ENCODE measurements at places on chromosomes 5 and 9. TPM values are rescaled to one million over a fixed set of nuclear protein-coding genes. Genes with fewer than 3 reads are reported as not detected.

CEL gene
- polyA plus RNA-seq: 1.8 TPM

FAM221B gene
- polyA plus RNA-seq: 1.0 TPM

TXN gene
- polyA plus RNA-seq: 161 TPM

IFNK gene
- not detected for polyA plus RNA-seq

HSPA4 gene
- polyA plus RNA-seq: 93.0 TPM

GDNF gene
- not detected for polyA plus RNA-seq

IL9 gene
- not detected for polyA plus RNA-seq

ADAMTS2 gene
- polyA plus RNA-seq: 31.4 TPM

FBXW2 gene
- polyA plus RNA-seq: 51.5 TPM

WHRN gene
- 9.1 TPM for polyA plus RNA-seq

CHSY3 gene
- 7.2 TPM for polyA plus RNA-seq

DNA sequence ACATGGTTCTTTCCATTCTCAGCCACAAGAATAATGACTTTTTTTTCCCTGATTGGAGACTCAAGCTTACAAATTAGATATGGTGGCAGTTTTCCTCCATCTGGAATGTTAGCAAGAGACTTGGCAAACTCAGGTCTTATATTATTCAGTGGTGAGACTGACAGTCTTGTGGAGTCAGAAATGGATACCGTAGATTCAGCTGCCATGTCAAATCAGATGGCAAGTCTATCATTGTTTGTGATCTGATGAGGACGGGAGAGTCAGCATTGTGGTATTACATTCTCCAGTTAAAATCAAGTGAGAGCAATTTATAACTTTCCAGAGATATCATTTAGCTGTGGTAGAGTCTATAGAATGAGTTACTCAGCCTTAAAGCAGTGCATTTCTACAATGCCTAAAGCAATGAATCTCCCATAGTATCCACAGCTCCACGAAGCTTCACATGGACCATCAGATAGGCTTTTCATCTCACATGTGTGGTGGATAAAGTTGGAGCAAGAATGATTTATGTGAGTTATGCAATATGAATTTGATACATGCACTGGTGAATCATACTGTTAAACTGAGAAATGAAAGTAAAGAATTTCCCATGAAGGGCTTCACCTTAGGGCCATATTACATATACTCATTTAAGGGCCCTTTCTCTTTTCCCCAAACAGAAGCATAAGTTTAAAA lies 430.6 kb downstream of the ZNF608 start:
- no peak for DNase-seq

DNA sequence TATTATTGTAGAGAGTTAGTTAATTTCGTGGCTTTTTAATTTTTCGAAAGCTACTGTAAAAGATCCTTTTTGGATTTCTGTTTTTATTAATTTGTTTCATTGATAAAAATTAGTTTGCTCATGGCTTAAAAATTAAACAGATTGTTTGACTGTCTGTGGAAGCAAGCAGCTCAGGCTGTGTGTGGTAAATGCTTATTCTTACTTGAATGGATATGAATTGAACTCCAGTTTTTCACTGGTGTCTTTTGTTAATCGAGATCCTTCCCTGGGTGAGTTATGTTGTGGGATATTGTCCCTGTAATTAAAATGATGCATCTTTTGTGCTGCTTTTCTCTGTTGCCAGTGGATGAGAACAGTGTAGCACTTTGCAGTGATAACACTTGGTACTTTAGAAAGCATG lies 75.3 kb downstream of the PIK3R1 start:
- DNase-seq: no peak

GRCh38 chr9:116300360-116300870 lies 146.8 kb downstream of the PAPPA start:
- no peak for DNase-seq

GRCh38 chr5:9850456-9850855 lies 220.3 kb upstream of the TAS2R1 start:
- no peak for DNase-seq

- DNase-seq: no peak
Measured at GRCh38 chr5:123496892-123497291, 15.1 kb upstream of the CSNK1G3 start.

DNA sequence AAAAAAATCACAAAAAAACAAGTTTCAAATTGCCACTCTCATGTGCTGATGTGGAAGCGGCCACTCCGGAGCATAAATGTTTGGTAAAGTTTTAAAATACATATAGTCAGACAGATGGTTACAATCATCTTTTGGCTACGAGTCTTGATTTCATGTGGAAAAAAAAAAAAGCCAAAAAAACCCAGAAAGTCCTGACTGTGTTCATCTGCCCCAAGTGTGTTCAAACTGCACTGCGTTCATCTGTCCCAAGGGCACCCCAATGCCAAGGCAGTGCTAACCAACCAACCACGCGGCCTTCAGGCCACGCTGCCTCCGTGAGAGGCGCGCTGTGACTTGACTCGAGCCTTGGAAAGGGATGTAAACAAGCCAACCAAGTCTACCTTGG lies 127.1 kb downstream of the MYO10 start:
- no peak for DNase-seq

GRCh38 chr9:87372356-87372851 lies 125.3 kb upstream of the DAPK1 start:
- no peak for DNase-seq

- no peak for DNase-seq
Measured at GRCh38 chr9:83340451-83340850, 197.8 kb downstream of the FRMD3 start.

- DNase-seq: no peak
Measured at GRCh38 chr5:54673523-54674225, 156.1 kb downstream of the SNX18 start.

DNA sequence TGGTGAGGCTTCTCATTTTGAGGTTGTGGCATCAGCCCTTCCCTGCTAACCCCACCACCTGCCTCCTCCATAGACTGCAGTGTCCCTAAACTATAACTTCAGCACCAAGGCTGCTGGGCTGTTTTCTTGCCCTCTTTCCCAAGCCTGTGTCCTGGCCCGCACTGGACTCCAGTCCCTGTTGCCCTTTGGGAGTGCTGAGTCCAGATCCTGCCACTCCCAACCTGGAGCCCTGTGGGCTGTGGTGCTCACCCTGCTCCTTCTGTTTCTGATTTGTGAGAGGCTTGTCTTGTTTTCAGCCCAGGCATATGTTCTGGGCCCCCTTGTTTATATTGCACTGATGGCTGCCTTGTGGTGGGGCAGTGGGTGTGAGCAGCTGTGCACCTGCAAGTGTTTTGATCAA lies 39.7 kb upstream of the RNU6ATAC start:
- no peak for DNase-seq

- no peak for DNase-seq
Measured at GRCh38 chr9:99515895-99516656, 294.0 kb downstream of the SEC61B start.

DNA sequence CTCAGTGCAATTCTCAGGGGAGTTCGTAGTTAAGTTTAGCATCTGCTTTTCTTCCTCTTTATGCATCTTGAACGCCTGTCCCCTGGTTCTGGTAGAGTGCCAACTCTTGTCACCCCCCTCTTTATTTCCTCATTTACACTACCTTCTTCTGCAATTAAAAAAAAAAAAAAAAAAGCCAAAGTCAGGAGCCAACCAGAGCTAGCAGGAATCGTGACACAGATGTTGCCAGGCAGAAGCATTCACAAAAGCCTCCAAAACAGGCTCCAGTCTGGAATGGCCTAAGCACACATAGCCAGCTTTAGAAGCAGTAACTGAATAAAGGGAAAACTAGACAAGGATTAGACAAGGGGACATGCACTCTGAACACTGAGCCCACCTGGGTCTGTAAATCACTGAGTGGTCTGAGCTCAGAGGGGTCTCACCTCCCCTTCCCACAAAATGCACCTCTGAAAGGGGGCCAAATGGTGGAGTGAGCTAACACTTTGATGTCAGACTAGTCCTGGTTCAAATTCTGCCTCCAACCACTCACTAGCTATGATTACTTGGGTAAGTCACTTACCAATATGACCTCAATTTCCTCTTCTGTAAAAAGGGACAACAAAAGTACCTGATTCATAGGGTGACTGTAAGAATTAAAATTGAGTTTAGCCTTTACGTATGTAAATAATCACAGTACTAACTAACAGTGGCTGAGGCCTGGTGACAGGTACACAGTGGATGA lies 2.0 kb downstream of the CD74 start:
- DNase-seq: peak; percentile 78

DNA sequence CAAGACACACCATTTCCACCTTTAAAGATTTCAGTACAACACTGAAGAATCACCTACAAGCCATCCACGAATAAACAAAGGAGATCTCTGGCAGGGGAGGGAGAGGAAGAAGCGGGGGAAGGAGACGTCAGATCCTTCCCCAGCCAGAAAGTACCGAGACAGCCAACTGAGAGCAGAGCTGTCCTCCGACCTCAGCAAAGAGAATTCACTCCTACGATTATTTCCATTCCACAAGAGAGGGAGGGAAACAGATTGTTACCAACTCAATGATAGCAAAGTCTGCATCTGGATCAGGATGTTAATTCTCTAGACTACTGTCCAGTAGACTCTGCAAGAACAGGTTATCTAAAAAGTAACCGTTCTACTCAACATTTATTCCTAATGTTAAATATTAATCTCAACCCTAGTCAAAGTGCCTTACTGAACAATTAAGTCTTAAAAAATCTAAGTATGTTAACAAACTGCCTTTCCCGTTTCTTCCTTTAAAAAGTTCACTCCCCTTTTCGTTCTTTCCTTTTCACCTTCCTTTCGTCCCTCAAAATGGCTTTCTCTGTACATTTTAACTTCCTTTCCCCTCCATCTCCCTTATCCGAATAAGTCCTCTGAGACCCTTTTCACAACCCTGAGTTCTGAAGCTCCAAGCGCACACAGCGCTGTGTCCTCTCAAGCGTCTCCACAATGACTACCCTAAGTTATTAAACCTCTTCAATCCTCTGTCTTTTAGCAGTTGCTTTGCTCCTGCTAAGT lies 1.4 kb downstream of the CHD1 start:
- DNase-seq: no peak

DNA sequence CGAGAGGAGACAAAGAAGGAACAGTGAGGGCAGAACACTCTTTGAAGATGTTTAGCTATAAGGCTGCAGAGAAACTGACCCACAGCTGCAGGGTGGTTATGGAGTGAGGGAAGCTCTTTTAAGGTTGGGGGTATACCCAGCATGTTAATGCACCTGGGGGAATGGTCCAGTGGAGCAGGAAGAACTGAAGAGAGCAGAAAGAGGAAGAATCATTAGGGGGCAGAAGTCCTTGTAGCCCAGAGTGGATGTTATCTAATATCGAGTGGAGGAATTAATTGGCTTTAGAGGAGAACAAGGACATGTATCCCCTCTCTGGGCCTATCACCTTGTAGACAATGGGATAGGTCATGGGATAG lies 7.7 kb downstream of the IL4 start:
- DNase-seq: no peak

GRCh38 chr5:65247594-65247993 lies 234.1 kb downstream of the ADAMTS6 start:
- no peak for DNase-seq

GRCh38 chr5:164336906-164337305 lies 831.5 kb downstream of the MAT2B start:
- no peak for DNase-seq

GRCh38 chr9:36193023-36193422 lies 2.3 kb downstream of the CLTA start:
- DNase-seq: no peak

DNA sequence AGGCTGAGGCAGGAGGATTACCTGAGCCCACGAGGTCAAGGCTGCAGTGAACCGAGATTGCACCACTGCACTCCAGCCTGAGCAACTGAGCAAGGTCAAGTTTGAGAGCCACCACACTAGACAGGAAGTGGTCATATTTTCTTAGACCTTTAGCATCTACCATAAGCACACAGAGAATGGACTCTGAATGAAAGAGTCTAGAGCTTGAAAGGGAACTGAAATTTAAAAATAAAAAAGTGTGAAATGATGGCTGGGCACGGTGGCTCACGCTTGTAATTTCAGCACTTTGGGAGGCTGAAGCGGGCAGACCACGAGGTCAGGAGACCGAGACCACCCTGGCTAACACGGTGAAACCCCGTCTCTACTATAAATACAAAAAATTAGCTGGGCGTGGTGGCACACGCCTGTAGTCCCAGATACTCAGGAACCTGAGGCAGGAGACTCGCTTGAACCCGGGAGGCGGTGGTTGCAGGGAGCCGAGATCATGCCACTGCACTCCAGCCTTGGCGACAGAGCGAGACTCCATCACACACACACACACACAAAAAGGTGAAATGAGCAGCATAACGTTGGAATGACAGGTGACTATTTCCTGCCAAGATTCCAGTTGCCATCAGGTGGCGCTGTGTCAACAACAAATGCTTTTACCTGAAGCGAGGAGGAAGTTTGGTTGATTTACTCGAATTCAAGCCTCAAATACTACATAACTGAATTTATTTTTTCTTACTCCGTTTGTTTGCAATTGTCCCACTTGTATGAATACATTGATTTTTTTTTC lies 21.3 kb upstream of the AK3 start:
- DNase-seq: peak; percentile 66

DNA sequence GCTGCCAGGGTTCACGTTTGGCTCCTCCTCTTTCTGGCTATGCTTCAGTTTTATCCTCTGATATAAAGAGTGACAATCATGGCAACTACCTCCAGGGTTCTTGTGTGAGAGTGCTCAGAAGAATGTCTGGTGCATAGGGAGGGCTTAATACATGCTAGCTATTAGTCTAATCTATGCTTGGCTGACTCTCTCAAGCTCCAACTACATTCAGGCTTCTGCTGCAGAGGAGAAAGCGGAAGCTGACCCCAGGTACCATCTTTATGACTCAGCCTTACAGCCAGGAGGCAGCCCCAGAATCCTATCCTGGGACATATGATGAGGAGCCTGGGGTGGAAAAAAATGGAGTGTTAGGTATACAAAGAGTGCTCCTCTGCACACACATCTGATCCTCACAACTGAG lies 32.1 kb upstream of the RASGRF2 start:
- DNase-seq: no peak

DNA sequence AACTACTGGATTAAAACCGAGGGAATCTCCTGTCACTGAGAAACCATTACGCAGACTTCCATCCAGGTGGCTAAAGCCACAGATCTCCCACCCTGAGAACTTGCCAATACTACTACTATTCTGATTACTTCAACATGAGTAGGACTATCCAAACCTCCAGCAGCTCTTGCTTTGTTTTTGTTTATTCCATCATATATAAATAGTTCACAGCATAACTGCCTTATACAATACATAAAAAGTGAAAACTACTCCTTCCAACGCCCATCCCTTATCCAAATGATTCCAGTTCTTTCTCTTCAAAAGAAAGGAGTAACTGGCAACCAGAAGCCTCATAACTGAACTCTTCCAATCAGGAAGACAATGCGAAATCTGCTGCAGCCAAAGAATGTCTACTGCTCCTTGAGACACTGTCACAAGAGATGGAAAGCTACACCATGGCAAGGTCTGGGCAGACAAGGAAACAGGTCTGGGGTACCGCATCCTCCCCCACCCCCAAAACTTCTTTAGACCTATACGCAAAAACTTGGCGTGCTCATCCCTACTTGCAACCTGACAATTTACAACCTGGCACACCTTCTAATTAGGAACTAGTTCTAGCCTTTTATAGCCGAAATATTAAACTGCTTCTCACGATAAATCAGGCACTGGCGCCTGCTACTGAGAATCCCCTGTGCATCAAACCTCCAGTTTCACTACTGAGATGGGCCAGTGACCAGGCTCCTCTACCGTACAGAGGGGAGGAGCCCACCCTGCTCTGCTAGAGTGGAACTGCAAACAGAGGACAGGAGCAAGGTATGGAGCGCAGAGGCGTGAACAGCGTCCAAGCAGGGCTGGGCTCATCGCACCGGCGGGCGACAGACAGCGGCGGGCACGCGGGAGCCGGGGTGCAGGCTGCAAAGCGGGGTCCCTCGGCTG lies 986 bp downstream of the PLPP1 start:
- no peak for DNase-seq

GRCh38 chr5:3163626-3164025 lies 412.1 kb upstream of the IRX2 start:
- no peak for DNase-seq

- no peak for DNase-seq
Measured at GRCh38 chr5:17042041-17042440, 106.0 kb upstream of the MYO10 start.

All from right lung (tissue), 10 donors.